ENCODE measurements at places on chromosomes 13 and 19.

DNA sequence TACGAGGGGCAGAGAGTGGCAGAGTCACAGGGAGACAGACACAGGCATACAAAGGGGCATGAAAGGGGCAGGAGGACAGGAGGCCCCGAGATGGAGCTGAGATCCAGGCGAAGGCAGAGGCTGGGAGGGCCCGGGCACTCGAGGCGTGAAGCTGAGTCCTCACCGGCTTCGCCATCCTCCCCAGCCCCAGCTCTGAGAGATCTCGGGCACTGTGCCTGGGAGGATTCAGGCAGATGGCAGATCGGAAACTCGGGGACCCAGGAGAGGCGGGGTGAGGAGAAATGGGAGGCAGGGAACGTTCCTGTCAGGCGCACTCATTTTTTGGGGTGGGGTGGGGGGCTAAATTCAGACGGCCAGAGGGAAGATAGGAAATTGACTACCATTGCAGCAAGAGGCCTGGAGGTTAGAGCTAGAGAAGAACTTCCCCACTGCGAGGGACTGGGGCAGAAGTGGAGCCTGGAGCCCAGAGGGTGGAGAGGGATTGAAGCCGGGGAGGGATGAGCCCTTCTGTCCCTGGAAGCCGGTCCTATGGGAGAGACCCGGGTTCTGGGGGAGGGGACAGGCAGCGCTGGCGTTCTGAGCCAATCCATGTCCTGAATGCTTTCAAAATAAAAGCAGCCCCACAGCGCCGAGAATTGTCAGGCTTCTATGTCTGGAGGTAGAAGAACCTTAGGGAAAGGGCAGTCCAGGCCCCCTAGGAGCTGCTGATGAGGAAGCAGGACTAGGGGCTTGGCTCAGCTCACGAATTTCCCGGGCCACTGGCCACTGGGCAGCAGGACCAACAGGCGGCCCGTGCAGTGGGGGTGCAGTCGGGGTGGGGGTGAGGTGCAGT, 12.6 kb downstream of the LRRC4B start:
- DNase-seq: no peak

- no peak for DNase-seq
Measured at GRCh38 chr13:36082806-36083205, 48.4 kb downstream of the DCLK1 start.

DNA sequence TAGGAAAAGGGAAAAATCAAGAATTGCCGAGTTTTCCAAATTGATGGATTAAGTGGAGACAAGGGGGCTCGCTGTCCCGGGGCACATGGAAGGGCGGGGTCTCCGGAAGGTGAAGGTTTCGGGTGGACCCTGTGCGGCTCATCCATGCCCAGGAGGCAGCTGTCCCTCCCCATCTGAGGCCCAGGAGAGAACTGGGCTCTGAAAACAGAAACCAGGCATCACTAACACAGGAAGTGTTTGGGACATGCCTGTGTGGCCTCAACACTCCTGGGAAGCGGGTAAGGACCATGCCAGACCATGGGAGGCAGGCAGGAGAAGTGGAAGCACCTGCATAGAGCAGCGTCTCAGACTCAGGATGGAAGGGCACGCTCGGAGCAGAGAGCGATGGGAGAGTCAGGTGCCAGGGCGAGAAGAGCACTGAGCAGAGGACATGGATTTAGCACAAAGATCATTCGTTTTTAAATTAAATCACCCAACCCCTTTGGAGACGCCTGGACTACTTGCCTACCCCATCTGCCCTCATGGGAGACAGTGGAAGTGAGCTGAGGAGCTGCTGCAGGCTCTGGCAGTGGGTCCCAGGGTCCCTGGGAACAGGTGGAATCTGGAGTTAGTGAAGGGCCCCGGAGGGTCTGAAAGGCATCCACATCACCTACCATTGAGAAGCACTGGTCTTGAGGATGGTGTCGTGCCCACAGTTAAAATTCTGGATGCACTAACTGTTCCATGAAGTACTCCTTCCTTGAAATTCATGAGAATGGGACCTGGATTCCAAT, 183.2 kb upstream of the SOX1 start:
- DNase-seq: no peak

DNA sequence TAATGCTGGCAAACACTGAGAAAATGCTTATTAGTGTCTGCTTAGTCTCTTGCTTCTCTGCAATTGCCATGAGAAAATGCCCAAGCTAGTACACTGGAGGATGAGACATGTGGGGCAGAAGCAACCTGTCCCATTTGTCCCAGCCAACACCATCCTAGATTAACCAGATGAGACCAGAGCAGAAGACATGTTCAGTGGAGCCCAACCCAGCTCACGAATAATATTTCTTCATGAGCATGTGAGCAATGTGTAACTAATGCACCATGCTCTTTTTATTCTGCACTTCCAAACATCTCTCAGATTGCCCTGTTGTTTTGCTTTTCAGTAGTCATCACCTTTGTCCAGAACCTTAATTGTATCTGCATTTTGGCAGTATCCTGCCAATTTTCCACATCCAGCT, 21.4 kb downstream of the KL start:
- no peak for DNase-seq

DNA sequence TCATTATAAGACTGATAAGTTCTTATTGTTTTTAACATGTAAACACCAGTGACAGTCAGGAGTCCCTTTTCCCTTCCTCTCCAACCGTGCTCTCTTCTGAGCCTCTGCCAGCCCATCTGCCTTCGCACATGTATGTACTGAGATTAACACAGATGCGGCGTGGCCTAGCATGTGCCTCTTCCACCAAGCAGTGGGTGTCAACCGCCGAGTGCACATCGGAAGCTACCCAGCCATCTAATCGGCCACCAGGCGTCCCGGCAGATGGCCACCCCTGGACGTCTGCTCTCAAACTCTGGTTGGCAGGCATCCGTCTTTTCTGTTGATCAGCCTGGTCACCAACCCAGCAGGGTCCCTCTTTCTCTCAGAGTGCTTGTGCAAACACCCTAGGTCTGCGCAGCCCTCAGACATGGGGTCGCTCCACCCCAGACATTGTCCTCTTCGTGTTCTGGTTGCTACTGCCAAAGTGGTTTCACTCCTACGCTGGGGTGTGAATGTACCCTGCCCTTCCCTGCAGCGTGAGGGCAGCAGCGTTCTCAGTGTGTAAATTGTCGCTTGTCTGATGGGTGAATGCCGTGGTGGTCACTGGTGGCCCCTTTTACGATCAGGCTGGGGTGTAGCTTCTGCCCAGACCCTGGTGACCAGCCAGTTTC, 57.7 kb upstream of the LDLR start:
- no peak for DNase-seq

GRCh38 chr13:44523146-44524015, 52.7 kb downstream of the TSC22D1 start:
- DNase-seq: no peak

- no peak for DNase-seq
Measured at GRCh38 chr19:4390567-4391305, 9.6 kb downstream of the SH3GL1 start.

GRCh38 chr19:43469160-43469480, 3.7 kb upstream of the LYPD3 start:
- peak; percentile 62 for DNase-seq

DNA sequence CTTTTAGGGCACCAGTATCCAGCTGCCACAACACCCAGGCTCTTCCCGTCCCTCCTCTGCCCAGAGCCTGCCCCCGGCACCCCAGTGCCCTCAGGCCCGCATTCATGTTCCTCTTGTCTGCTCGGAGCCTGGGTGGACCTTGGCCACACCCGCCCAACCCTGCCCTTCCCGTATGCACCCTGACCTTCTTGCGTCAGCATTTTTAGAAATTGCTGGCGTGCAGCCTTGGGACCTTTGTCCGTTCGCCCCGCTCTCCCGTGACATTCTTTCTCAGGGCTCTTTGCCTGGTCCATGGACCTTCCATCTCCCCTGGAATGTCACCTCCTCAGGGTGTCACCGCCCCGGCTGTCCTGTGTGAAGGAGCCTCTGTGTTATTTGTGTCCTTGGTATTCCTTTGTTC, 7.6 kb downstream of the NUCB1 start:
- DNase-seq: no peak

- peak; percentile 49 for DNase-seq
Measured at GRCh38 chr19:56477429-56478338, 539 bp upstream of the ZNF667 start.

- no peak for DNase-seq
Measured at GRCh38 chr13:45850027-45850613, 1.4 kb downstream of the SIAH3 start.

GRCh38 chr13:112435973-112436372, 59.8 kb downstream of the SPACA7 start:
- DNase-seq: no peak

DNA sequence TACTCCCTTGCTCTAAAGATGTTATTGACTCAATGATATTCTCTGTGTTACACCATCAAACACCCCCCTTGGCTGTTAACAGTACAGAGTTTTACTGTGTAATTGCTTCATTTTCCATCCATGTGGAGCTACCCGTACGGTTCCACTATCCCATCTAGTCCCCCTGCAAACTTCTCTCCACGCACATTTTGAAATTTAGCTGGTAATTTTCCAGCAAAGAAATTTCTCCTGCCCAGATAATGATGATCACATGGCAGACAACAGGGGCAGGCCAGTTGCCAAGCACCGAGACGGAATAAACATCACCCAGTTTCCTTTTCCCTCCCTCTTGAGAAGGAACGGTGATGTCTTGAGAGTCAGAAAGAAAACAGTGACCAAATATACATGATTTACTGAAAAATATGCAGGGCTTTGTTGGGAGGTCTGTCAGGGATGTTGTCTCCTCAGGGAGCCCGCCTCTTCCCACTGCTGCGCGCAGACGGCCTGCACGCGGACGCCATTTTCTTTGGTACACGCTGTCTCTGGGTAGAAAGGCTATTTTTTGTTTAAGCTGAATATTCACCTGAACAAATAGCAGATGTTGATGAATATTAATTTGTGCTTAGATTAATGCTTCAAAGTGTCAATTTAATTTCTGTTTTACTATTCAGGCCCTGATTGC, 109.9 kb downstream of the OLFM4 start:
- no peak for DNase-seq

- DNase-seq: no peak
Measured at GRCh38 chr19:12749938-12750521, 1.6 kb upstream of the BEST2 start.

- DNase-seq: no peak
Measured at GRCh38 chr13:37486171-37486681, 112.3 kb downstream of the POSTN start.

DNA sequence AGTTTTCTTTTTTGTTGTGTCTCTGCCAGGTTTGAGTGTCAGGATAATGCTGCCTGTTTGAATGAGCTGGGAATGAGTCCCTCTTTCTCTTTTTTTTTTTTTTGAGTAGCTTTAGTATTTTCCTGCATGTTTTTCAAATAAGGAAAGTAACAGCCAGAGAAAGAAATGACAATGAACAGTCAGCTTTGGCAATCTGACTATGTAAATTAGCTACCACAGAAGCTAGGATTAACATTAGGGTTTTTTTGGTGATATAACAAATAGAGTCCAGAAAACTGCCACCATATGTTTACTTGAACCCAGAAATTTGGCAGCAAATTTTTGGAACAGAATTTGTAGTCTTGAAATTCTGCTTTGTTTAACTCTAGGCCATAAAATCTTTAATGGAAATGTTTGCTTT, 50.5 kb downstream of the SGCG start:
- no peak for DNase-seq

GRCh38 chr13:20106742-20107141, 54.1 kb downstream of the GJA3 start:
- no peak for DNase-seq

DNA sequence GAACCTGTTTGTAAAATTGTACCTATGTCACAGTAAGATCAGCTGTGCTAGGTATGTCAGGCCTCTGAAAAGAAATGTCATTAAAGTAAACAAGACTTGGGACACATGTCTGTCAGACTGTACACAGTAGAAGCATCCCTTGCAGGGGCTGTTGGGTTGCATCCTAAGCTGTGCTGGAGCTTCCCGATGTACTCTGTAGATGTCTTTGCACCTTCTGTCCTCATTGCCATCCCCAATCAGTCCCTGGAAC, 48.7 kb upstream of the GPR183 start:
- DNase-seq: no peak

DNA sequence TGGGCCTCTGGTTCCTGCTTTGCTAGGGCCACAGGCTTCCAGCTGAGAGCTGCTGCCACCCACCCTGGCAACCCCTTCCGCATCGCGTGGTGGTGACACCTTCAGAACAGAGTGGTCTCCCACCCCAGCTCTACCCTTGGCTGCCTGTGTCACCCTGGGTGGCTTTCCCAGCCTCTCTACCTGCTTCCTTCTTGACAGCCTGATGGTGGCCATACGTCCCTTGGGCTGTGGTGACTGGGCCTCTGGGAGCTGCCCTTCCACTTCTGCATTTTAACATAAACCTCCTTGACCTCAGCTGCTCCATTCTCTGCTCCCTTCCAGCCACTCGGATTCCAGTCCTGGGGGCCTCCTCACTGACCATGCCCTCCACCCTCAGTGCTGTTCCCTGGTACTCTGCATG, 17.0 kb downstream of the PAK4 start:
- DNase-seq: no peak

DNA sequence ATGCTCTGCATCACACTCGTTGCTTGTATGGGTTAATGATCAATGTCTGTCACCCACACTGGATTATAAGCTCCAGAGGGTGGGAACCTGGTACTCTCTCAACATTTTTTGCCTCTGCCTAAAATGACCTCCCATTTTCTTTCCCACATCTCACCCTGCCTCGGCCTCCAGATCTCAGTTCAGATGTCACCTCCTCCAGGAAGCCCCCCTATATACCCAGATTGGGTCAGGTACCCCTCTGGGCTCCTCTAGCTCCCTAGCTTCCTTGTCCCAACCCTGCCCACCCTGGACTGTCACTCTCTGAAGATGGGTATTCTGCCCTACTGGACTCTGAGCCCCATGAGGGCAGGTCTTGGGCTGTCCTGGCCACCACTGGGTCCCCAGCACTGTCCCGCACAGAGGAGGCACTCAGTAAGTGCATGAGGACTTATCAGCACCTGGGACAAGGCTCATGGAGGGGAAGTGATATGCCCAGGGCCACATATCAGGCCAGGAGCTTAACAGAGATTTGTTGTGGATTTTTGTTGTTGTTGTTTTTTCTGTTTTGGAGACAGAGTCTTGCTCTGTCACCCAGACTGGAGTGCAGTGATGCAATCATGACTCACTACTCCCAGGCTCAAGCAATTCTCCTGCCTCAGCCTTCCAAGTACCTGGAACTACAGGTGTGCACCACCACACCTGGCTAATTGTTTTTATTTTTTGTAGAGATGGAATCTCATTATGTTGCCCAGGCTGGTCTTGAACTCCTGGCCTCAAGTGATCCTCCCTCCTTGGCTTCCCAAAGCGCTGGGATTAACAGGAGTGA, 23.8 kb downstream of the PRKD2 start:
- DNase-seq: no peak

DNA sequence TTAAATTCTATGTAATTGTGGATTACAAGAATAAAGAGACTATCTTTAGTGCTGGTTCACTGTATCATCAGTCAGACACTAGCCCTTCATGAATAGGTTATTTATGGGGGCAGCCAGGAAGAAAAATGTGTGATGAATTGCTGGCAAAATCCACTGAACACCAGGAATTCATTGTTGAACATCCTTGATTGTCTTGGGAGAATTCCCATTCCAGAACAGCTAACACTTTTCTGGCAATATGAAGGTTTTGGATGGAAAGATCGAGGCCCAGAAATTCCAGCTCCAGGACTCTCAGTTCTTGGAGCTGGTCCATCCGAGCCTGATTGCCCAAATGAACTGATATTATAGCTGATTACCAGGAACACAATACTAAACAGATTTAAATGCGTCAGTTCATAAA, 11.5 kb upstream of the SPART start:
- no peak for DNase-seq

- no peak for DNase-seq
Measured at GRCh38 chr13:53537586-53537985, 509.0 kb downstream of the OLFM4 start.
